Retina (tissue), 1 donor: ENCODE measurements at places on chromosomes 6 and 20.

- no peak for DNase-seq
Observed at GRCh38 chr6:40706178-40706577, 119.0 kb upstream of the LRFN2 start.

- DNase-seq = no peak
Observed at GRCh38 chr20:24147479-24147878, 158.9 kb upstream of the GGTLC1 start.

GRCh38 chr6:188821-189655 lies 103.2 kb upstream of the DUSP22 start:
- peak; percentile 82 for DNase-seq

GRCh38 chr20:63873477-63873971 lies 8.5 kb downstream of the TPD52L2 start:
- DNase-seq = no peak

- DNase-seq = no peak
Observed at GRCh38 chr6:121544691-121545090, 109.2 kb downstream of the GJA1 start.

DNA sequence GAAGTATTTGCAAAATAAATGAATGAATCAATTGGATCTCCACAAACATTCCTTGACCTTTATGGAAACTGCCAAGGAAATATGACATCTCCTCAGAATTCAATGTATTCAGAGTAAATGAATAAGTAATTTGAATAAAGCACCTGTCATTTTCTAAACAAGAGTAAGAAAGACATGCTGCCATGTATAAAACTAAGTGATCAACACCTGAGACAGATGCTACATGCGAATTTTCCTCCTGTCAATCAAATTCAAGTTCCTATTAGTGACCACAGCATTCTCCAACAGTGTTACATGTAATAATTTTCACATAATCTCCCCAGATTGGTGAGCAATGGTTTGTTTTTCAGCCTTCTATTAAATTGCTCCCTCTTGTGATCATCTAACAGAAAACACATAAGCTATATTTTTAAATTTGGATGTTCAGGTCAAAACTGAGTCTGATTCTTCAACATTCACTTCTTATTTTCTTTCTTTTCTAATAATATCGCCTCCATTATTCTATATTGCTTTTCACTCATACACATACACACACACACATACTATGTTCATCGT lies 163.2 kb upstream of the RNF217 start:
- DNase-seq = no peak

DNA sequence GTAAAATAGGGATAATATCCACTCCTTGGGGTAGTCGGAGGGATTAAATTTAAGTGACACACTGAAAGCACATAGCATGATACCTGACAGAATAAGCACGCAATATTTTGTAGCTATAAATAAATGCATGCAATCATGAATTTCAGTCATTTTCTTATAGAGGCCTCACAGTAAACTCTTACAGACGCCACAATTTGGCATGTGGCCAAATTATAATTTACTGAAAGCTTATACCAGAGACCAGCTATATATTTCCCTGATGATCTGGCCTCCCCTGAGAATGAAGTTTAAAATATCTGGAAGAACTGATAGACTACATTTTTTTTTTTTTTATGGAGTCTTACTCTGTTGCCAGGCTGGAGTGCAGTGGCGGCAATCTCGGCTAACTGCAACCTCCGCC lies 40.9 kb downstream of the QRSL1 start:
- DNase-seq = no peak

DNA sequence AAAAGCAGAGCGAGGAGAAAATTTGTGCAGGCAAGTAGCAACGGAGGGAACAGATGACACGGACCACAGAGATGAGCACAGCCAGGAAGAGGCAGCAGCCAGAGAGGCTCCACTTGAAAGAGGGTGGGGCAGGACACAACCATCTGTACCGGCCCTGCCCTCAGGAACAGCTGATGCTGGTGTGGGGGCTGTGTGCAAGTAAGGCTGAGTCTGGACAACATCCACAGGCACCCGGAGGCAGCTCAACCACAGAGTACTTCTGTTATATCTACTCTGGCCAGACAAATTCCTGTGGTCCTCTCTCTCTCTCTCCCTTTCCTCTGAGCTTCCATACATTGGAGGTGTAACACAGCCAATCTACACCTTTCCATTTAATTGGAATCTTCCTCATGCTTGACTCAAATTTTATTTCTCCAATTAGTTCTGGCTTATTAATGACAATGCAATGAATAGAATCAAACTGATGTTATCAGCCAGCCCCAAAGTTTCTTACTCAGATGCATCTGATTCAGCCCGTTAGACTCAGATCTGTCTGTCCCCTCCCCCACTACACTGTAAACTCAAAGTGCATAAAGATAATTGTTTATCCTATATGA lies 24.9 kb downstream of the KIF13A start:
- DNase-seq = no peak

- DNase-seq = no peak
Observed at GRCh38 chr6:137699031-137699683, 167.9 kb upstream of the TNFAIP3 start.

GRCh38 chr20:48738399-48739304 lies 89.1 kb downstream of the PREX1 start:
- DNase-seq = no peak

DNA sequence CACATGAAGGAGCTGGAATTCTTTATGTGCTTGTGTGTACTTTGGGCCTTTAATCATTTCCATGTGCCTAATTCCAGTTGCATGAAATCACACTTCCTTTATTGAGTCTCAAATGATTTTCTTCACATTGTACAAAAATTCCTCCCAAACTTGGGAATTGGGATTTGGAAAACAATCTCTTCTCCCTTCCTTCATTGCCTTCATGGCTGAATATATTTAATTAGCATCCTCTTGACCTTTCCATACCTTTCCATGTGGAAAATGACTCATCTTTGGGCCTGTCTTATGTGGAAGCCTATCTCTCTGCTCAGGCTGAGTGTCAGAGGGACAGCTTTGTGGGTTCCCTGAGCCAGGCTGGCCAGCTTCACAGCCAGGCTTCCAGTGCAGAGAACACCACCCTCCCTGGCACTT lies 33.0 kb upstream of the CDH4 start:
- DNase-seq = no peak

DNA sequence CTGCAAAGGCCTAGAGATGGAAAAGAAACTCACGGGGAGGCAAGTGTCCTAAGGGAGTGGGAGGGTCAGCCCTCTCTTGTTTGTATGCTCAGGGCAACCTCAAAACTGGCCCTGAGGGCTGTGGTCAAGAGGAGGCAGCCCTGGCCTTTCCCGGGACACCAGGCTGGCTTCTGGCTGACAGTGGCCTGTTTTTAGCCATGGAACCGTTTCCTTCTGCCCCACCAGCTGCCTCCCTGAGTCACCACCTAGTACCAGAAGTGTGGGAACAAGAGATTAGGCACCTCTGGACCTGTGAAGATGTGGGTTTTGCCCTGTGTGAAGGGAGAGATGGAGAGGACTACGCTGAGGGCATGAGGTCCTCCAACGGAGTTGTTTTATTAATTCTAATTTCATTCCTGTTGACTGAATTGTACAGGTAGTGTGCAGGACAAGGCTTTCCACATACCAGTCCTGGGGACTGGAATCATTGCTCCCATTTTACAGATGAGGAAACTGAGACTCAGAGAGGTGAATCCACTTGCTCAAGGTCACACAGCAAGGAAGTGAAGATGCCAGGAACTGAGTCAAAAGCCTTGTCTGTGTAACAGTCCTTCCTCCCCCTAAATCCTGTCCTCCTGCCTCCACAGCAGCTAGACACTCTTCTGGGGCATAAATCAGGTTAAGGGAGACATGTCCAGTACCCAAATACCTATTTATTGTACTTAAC lies 5.5 kb downstream of the FOXS1 start:
- no peak for DNase-seq

DNA sequence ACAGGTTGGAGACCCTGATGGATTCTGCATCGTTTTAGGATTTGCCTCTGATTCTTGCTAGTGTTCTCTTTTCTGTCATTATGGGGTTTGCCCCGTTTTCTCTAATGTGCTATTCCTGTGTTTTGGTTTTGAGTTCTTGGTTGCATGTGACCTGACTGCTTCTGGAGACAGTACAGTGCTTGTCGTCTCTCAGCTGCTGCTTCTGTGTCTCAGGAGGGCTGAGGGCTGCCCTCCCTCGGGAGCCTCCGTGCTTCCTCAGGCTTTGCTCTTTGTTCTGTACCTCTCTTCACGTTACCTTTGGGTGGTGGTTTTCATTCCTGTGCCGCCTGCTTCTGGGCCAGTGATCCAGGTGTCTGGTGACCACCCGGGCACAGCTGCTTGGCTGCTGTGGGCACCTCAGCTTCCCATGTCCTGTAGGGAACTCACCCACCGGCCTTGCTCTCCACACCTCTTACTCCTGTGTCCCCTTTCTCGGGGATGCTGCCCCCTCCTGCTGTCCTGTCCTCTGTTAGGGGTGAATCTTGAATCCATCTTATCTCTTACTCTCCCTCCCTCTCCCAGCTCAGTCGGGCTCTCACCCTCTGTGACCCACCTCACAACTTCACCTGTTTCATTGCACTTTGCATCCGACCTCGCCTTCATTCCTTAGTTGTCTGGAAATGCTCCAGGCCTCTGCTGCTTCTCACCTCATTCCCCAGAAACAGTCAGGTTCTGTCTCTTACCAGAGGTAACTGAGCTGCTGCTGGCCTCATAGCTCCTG lies 33.2 kb downstream of the PANK2 start:
- DNase-seq = no peak

GRCh38 chr6:15475872-15476271 lies 187.0 kb downstream of the DTNBP1 start:
- DNase-seq = no peak

GRCh38 chr20:11502061-11502460 lies 415.6 kb upstream of the BTBD3 start:
- no peak for DNase-seq

DNA sequence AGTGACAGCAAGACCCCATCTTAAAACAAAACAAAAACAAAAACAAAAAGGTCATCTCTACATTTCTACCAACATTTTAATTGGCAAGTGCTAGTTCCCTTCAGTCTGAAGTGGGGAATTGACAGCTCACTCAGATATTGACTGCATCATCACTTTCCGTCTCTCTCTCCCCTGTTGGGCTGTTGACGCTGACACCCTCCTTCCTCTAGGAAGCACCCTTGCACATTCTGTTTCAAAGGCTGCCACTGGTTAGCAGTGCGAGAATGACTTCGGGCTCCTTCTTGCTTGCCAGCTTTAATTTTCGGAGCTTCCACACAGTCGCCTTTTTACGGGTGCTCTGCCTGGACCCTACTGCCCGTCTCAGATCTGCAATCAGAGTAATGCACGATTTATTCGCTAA lies 96.6 kb upstream of the INSM1 start:
- no peak for DNase-seq

GRCh38 chr20:47817573-47817972 lies 32.3 kb upstream of the SULF2 start:
- DNase-seq = no peak

DNA sequence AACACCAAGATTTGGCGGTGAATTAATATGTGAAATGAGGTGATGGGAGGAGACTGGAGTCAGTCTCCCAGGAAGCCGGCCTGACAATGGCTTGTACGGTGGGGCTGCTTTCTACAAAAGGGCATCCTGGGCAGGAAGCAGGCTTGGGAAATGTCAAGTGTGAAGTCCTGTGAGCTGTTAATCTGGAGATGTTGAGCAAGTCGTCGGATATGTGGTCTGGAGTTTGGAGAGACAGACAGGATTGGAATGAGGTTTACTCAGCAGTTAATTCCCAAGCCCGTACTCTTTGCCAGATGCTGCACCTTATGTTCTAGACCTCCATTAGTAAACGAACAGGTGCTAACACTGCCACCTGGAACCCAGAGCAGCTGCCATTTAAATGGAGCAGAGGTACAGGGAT lies 107.7 kb upstream of the FOXC1 start:
- no peak for DNase-seq

- DNase-seq = no peak
Observed at GRCh38 chr6:105374010-105374420, 28.9 kb downstream of the PREP start.
